ENCODE measurements at places on chromosomes 4 and X. TPM values are rescaled to one million over a fixed set of nuclear protein-coding genes. Genes with fewer than 3 reads are reported as not detected.

ATP8A1 gene
- total RNA-seq: 28.1 TPM

CCDC110 gene
- total RNA-seq: 0.45 TPM

CORIN gene
- total RNA-seq: 0.34 TPM

DNA sequence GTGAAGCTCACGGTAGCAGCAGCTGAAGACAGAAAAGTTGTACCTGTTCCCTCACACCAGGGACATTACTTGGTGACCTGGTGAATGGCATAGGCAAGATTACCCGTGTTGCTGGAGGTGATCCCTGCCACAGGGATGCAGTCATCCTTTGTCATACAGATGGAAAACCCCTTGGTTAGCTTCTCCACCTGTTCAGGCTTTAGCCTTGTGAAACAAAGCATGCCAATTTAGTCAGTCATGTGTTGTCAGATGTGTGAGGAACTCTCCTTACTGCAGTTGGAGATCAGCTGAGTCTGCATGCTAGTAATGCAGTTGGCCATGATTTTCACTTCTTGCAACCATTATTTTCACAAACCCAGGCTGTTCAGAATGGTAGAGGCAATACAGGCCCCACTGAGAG, 41.0 kb downstream of the AMELX start:
- no peak for DNase-seq

DNA sequence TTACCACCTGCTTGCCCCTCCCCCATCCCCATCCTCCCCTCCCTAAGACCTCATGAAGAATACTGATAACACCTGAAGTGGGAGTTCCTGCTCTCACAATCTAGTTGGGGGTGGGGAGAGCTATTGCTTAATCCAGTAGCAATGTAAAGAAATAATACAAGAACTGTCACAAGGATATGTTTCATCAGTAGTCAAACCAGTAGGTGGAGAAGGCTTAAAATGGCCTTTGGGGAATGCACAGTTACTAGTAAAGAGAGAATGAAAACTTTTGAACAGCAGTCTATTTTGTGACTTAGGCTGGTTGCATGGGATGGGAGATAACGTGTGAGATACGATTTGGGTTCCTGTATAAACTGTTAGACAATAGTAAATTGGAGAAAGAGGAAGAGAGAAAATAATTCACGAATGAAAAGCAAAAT, 6.0 kb downstream of the GALNT7 start:
- no peak for DNase-seq

DNA sequence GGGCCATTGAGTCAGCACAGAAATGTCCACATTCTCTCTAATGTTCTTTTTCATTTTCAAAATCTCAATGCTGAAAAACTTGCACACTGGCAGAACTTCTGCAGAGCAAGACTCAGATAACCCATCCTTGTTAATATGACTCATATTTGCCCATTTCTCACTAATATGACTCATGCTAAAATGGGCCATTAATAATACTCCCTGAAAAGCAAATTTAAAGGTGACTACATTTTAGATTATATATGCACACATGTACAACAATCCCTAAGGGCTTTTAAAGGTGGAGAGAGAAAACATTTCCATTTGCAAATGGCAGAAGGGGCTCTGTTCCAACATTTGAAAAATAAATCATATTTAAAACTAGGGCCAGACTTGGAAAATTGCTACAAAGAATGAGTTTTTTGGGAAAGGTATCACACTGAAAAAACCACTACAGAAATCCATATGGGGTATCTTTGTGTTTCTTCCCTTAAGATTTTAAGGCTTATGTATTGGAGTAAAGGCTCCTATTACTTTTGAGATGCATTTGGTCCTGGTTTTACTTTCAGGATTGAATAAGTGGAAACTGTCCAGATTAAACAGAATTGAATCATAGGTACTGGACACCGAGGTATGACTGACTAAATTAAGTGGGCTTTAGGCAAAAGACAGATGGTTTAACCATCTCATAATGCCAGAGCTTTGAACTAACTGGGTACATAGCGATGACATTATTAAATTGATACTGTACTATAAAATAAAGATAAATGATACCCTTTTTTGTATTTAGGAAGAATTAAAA, 30.0 kb downstream of the TLR2 start:
- DNase-seq: no peak

- DNase-seq: no peak
Observed at GRCh38 chrX:30275498-30275897, 28.6 kb downstream of the MAGEB1 start.

GRCh38 chr4:52780617-52781354, 29.6 kb upstream of the ERVMER34-1 start:
- DNase-seq: no peak

DNA sequence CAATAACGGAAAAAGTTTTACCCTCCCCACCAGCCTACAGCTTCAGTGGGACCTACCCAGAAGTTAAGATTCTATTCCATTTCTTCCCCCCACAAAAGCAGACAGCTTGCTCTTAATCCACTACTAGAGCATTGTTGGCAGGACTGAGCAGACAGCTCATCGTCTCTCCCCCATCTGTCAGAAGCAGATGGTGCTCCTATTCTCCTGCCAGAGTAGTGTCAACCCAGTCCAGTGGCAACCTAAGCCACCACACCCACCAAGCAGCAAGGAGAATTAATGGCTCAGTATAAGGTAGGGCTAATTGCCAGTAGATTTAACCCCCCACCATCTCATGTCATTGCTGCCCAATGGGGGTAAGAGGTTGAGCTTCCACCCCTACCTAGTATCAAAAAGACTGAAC, 62.0 kb downstream of the AWAT2 start:
- no peak for DNase-seq

DNA sequence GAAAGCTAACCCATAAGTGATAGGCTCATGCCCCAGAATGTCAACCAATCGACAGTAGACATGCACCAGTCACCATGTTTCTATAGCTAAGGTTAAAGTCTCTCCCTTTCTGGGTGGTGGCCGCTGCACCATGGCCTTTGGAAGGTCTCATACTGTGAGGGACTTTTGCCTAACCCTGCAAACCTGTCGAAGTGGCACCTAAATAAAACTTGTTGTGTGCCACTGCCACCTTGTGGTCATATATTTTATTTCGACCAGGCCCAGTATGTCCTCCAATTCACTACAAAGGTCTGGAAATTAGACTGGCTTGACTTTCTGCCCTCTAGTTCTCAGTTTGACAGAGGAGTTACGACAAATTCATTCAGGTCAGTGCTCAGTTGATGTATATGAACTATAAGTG, 163.1 kb downstream of the SMARCA1 start:
- DNase-seq: peak; percentile 61

DNA sequence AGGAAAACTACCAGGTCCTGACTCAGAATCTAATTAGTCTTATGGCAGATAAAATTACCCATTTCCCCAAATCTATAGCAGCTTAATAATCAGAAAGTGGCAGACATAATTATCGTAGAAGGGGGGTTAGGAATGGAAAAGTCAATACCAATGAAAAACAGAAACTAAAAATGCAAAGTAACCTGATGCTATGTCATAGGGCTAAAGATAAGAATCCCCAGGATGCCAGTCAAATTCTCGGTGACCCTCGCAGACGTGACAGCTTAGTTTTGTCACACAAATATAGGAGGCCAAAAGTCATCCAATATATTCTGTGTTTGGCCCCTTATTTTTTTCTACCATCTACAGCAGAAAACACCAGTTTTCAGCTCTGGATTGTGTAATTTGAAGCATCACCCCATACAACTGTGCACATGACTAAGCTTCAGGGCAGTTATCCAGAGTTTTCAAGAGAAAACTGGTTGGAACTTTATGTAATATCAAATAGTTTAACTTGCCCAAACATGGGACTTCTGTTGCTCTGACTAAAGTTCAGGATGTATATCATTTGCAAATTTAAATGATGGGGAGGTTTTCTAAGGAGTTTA, 30.9 kb downstream of the RASSF6 start:
- no peak for DNase-seq

All from activated CD8-positive, alpha-beta T cell treated with anti-CD3 and anti-CD28 coated beads for 36 hours (primary cell).